ENCODE measurements at places on chromosomes 6 and 20.

DNA sequence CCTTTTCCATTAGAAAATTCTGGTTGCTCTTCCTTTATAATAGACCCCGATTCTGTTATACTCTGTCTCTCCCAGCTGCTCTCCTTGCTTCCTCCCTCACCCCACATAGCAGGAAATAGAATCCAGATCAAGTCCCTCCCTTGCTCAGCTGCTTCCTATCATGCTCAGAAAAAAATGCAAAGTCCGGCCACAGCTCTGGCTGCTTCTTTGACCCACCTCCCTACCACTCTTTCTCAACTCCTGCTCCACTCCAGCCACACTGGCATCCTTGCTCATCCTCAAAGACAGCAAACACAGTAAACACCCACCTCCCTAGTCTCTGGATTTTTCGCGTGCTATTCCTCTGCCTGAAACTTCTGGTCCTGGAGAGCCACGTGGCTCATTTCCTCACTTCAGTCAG lies 9.1 kb upstream of the SLC22A16 start:
- no peak for DNase-seq

DNA sequence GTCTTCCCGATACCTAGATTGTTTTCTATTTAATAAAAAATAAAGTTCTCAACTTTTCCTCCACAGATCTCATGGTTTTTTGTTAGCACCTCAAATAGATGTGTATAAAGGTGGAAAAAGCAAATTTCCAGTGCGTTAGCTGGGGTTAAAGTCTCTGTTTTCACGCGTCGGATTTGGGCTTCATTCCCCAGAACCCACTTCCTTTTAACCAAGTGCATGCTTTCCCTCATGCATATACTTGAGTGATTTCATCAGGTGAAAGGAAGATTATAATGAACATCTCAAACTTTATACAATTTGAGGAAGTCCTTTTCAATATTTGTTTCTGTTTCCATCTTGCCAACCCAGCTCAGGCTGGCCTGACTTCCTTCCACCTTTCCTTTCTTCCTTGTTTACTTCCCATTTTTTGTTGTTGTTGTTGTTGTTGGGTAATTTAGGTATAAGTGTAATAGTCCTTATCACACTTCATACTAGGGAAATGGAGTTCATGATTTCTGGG lies 43.9 kb upstream of the GGTLC1 start:
- DNase-seq = no peak

DNA sequence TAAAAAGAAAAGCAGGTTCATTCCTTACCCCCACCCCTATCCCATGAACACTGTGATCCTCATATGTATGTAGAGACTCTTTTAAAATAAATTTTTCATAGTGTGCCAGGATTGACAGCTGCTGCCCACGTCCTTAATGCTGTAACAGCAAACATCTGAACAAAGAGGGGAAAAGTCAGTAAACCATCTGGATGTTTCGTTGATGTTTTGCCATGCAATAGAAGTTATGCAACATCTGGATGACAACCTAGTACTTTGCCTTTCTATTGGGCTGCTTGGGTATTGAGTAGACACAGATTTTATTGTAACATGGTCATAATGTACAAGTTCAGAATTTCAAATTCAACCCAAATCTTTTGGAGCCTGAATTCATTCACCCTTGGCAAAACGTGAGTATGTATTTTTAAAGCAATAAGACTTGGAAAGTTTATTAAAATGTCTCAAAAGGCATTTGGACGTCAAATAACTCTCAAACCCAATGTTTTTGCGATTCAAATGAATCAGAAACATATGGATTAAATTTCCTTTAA lies 500.3 kb downstream of the DHX35 start:
- no peak for DNase-seq

- no peak for DNase-seq
Observed at GRCh38 chr20:17505636-17506517, 25.3 kb downstream of the BFSP1 start.

DNA sequence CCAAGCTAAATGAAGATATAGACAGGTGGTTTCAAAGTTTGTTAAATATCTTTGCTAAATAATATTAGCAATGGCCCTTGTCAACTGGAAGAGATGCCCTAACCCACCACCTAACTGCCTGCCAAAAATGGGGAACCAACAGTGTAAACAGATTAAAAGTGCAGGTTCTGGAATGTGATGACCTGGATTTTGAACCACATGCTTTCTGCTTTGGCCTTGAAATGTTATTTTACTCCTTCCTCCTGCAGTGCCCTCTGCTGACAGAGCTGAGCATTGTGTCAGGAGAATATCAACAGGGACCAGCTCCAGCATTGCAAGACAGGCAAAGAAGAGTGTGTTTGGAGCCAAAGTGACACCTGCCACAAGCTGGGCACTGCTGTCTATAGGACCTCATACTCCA lies 226.6 kb downstream of the MYLK4 start:
- DNase-seq = no peak

GRCh38 chr6:126268092-126268491 lies 71.8 kb upstream of the CENPW start:
- DNase-seq = peak; percentile 77

- no peak for DNase-seq
Observed at GRCh38 chr6:55304747-55305146, 22.5 kb upstream of the GFRAL start.

DNA sequence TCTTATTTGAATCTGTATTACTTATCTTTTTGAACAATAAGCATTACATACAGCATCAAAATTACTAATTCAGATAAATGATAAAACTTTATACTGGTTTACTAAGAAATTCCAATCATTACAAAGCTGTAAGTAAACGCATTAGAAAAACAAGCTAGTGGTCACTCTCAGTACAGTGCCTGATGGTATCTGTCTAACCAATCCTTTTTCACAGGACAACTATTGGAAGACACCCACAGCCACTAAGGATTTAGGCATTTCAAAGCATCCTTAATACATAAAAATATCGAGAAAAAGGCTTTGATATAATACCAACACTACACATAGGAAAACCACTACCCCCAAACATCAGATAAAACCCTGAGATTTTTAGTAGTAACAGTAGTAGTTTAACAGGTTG lies 2.6 kb downstream of the CD164 start:
- no peak for DNase-seq

DNA sequence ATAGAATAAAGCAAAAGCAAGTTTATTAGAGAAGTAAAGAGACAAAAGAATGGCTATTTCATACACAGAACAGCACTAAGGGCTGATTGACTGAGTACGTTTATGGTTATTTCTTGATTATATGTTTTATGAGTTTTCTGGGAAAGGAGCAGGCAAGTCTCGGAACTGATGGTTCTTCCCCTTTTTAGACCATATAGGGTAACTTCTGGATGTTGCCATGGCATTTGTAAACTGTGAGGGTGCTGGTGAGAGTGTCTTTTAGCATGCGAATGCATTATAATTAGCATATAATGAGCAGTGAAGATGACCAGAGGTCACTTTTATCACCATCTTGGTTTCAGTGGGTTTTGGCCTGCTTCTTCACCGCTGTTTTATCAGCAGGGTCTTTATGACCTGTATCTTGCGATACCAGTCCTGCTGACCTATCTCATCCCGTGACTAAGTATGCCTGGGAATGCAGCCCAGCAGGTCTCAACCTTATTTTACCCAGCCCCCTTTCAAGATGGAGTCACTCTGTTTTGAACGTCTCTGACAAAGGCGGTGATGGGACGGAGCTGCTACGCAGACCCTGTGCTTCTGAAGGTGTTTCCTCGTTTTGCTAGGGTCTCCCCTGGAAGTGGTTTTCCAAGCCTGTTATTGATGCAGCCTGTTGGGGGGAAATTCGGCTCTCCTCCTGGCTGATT lies 45.4 kb upstream of the BMP6 start:
- no peak for DNase-seq

DNA sequence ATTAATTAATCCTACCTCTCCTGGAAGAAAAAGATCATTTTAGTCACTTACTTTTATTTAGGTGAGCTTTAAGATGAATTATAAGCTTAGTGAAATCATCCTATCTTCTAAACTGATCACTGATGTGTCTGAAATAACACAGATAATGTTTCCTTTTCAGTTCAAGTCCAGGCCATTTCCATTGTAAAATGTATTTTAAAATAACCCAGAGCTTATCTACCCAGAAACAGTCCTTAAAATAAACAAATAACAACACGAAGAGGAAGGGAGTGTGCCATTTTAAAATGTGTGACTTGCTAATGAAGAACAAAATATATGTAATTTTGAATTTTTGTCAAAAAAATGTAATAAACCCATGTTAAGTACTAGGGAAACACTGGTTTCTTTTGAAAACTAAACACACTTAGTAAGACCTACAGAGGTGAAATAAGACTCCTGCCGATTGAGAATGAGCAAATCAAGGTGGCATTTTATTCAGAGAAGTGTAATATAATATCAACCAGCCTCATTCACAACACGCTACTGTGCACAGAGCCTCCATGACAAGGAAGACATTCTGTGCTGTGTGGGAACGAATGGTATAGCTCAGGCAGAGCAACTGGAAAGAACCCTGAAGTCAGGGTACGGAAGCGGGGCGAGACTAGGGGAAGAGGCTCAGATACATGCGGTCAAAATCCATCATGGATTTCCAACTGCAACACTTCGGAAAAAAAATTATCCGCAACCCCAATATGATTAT lies 7.7 kb downstream of the LRP11 start:
- no peak for DNase-seq

GRCh38 chr20:24598346-24598745 lies 128.9 kb downstream of the SYNDIG1 start:
- no peak for DNase-seq

- no peak for DNase-seq
Observed at GRCh38 chr6:37340639-37340943, 13.2 kb upstream of the RNF8 start.

GRCh38 chr6:81668615-81669047 lies 83.8 kb downstream of the TENT5A start:
- no peak for DNase-seq

DNA sequence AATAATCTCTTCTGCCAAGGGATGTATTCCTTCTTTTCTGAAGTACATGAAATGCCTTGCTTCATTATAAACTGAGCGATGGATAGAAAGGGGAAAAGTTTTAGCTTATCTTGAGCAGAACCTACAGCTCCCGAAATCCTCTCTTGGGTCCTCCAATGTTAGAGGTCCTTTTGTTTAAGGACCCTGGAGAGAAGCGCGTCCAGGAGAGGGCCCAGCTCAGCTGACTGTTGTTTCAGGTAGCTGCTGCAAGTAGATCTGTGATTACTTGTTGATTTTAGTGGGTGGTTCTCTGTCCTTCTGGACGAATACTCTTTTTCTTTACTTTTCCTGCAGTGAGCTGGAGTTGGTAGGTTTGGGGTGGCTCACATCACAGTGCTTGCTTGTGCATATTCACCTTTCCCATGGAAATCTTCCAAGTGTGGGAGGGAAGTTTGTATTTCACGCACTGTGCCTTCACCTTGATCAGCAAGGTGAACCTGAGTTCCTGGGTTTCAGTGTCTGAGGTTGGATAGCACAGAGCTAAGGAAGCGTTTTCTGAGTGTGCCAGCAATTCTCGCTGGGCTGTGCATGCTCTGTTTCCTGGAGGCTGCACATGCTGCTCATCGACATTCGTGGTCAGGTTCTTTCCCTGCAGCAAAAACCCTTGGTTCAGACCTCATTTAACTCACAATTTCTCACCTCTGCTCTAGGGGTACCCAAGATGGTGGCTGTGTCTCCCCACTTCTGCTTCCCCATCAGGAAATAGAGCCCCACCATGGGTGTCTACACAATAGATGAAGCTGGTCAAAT lies 176.3 kb downstream of the JARID2 start:
- DNase-seq = no peak
